ENCODE measurements at places on chromosomes 11 and 22. TPM values are rescaled to one million over a fixed set of nuclear protein-coding genes. Genes with fewer than 3 reads are reported as not detected.

DNA sequence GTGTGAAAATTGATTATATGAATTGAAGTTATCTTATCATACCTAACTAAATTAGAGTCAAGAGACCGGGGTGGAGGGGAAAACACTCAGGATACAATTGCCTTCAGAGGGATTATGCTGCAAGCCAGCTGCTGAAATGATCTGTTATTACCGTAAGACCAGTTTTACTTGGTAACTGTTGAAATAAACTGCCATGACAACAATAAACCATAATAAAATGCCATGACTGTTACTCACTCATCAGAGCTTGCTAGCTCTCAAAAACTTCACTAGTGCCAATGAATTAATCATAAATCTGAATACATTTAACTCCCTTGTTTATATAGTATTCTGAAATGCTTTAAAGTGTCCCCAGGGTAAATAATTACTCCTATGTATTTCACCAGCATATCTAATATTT lies 68.2 kb downstream of the CASP12 start:
- DNase-seq: no peak

- DNase-seq: no peak
These were observed 557.7 kb downstream of the BRD1 start for GRCh38 chr22:49269928-49270327.

- no peak for DNase-seq
These were observed 666.6 kb downstream of the CNTN5 start for GRCh38 chr11:99687320-99687719.

DNA sequence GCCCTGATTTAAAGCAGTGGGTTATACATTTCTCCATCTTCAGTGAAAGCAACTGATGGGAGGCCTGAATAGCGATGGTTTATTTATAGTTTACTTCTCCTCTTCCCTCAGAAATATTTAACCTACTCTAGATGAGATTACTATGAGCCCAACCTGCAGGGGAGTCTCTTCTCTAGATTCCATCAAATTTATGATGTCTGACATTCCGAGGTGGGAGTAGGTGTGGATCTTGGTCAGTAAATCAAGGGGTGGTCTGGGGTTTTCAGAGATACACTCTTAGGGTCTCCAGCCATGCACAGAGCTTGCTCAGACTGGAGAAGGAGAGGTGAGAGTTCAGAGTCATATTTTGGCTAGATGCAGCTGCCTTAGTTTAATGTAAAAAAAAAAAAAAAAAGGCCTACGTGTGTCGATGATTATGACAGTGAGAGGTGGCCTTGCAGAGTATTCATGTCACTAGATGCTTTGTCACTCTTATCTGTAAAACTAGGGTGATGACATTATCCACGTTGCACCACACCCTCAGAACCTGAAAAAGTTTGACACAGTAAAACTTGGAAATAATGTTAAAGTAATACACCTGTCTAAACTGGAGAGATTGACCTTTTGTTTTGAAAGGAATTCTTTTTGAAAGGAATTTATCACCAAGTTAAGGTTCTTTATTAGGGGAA lies 81.2 kb downstream of the EXT2 start:
- no peak for DNase-seq

Gene SORL1
- 41.6 TPM for total RNA-seq

Gene HBE1
- total RNA-seq: 5.6 TPM

DNA sequence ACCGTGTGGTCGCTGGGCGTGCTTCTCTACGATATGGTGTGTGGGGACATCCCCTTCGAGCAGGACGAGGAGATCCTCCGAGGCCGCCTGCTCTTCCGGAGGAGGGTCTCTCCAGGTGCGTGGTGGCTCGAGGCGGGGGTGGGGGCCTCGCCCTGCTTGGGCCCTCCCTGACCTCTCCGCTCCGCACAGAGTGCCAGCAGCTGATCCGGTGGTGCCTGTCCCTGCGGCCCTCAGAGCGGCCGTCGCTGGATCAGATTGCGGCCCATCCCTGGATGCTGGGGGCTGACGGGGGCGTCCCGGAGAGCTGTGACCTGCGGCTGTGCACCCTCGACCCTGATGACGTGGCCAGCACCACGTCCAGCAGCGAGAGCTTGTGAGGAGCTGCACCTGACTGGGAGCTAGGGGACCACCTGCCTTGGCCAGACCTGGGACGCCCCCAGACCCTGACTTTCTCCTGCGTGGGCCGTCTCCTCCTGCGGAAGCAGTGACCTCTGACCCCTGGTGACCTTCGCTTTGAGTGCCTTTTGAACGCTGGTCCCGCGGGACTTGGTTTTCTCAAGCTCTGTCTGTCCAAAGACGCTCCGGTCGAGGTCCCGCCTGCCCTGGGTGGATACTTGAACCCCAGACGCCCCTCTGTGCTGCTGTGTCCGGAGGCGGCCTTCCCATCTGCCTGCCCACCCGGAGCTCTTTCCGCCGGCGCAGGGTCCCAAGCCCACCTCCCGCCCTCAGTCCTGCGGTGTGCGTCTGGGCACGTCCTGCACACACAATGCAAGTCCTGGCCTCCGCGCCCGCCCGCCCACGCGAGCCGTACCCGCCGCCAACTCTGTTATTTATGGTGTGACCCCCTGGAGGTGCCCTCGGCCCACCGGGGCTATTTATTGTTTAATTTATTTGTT lies 2.4 kb downstream of the PIM3 start:
- no peak for DNase-seq

DNA sequence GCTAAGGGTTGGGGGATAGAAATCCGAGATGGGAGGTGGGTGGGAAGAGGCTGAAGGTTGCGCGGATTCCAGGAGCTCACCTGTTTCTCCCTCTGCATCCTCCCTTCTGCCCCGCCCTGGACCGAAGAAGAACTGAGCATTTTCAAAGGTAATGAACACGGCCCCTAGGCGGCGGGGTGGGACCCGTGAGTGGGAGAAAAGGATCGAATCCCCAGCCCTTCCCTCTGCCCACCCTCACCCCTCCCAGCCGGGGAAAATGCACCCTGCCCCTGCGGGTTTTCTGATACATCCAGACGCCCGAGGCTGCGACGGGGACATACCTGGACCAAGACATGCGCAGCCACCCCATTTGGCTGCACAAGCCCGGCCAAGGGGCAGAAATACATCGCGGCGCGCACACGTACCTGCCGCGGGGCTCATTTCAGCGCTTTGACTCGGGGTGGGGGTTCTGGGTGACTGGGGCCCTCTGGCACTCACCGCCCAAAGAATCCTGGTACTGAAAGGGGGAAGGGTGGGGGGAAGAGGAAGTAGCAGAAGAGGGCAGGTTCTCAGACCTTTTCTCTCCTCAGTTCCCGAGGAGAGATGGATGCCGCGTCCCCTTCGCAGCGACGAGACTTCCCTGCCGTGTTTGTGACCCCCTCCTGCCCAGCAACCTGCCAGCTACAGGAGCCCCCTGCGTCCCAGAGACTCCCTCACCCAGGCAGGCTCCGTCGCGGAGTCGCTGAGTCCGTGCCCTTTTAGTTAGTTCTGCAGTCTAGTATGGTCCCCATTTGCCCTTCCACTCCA lies 6.0 kb downstream of the VSIG2 start:
- no peak for DNase-seq

DNA sequence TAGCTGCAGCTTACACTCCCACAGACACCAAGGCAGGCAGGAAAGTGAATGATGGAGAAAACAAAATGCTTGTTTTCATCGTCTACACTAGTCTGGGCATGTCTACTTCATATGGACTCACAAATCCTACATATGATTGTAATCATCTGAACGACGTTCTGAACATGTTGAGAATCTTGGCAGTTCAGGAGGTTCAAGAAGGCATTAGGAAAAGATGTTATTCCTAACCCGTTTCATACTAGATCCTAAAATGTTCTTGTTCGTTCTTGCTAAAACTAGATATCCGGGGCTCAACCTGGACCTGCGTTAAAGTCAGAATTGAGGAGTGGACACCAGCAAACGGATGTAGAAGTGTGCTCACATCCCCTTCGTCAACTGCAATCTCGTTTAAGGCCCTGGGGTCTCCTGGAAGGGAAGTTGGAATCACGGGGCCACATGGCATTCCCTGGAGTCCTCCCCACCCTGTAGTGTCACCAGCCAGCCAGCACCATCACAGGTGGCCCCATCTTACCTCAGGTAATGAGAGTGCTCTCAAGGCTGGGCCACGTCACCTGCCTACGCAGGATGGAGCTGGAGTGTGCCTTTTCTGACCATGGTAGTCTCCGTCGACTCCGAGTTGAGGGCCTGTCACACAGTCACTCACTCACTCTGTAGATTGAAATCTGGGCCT lies 37.3 kb downstream of the C11orf58 start:
- no peak for DNase-seq

Gene RCN1
- 59.7 TPM for total RNA-seq

GRCh38 chr11:13206086-13206640 lies 71.4 kb upstream of the BMAL1 start:
- DNase-seq: no peak

Gene NDUFS3
- 34.6 TPM for total RNA-seq

DNA sequence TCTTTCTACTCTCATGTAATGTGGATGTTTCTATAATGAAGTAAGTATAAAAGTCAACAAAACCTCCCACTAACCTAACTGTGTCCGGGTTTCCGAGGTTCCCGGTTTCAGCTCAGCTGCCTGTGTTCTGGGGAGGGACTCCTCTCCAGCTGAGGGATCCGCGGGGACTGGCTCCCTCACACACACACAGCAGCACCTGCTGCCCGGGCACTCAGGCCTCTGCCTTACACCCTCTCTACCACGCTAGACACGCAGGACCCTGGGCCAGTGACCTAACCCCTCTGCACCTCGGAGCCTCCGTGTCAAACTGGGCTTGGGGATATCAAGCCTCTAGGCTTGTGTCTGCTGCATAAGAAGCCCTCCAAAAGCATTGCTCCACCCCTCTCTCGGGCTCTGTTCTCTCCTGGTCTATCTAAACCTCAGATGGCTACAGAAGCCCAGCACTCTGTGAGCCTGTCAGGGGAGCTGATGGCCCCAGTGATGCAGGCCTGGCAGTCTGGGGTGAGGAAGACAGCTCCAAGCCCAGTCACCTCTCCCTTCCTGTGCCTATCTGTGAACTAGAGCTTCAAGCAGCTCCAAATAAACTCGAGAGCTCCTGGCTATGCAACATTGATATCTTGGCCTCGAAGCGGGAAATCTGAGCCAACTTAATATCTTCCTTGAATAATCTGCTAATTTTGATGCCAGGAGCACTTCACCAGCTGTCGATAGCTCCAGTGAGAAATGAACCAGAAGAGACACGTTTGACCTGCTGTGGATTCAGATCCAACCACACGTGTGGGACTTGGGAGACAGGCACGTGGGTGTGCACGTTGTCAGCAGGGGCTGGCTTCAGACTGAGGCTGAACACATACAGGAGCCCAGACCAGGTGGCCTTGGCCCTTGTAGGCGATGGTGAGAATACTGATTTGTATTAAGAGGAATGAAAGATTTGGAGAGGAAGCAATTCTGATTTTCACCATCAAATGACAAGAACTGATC lies 232.7 kb upstream of the B3GAT1 start:
- peak; percentile 20 for DNase-seq

Gene TEX12
- 0.54 TPM for total RNA-seq

DNA sequence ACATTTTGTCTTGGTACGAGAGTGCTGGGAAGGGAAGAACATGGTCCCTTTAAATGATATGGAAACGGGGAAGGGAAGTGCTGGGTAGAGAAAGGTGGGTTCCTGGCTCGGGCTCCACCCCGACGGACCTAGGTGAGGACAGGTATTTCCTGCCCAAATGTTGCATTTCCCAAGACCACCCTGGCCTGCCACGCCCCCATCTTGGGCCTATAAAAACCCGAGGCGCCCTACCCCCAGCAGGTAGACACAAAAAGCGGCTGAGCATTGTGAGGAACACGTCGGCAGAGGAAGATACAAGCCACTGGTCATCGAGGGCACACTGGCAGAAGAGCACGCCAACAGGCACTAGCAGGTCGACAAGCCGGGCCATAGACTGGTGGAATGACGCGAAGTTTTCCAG lies 99.4 kb downstream of the AASDHPPT start:
- no peak for DNase-seq

Gene ZW10
- total RNA-seq: 15.0 TPM

GRCh38 chr22:50684986-50685385 lies 12.4 kb downstream of the SHANK3 start:
- DNase-seq: no peak

DNA sequence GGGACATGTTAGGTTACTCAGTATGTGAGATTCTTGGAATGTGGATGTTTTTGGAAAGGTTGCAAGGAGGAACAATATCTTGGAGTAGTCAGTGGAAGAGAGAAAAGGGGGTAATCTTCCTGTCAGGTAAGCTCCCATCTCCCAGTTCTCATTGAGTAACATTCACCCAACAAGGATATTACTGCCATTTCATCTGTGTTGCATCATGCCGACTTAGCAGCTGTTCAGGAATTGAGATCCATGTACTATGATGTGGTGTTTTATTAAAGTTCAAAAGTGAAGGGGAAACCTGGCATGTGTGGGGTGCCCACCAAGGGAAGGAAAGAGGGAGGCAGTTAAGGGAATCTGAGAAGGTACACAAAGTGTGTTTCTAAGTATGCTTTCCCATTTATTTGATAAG lies 58.4 kb upstream of the RASSF10 start:
- DNase-seq: no peak

GRCh38 chr11:7974668-7975067 lies 9.4 kb upstream of the NLRP10 start:
- DNase-seq: no peak

Gene DUSP8
- 6.7 TPM for total RNA-seq

Gene TESMIN
- 3.4 TPM for total RNA-seq

Gene TRMT112
- 51.7 TPM for total RNA-seq
